ENCODE measurements at places on chromosomes 11 and 22.

GRCh38 chr11:13269775-13270174, 7.8 kb upstream of the BMAL1 start:
- no peak for DNase-seq

DNA sequence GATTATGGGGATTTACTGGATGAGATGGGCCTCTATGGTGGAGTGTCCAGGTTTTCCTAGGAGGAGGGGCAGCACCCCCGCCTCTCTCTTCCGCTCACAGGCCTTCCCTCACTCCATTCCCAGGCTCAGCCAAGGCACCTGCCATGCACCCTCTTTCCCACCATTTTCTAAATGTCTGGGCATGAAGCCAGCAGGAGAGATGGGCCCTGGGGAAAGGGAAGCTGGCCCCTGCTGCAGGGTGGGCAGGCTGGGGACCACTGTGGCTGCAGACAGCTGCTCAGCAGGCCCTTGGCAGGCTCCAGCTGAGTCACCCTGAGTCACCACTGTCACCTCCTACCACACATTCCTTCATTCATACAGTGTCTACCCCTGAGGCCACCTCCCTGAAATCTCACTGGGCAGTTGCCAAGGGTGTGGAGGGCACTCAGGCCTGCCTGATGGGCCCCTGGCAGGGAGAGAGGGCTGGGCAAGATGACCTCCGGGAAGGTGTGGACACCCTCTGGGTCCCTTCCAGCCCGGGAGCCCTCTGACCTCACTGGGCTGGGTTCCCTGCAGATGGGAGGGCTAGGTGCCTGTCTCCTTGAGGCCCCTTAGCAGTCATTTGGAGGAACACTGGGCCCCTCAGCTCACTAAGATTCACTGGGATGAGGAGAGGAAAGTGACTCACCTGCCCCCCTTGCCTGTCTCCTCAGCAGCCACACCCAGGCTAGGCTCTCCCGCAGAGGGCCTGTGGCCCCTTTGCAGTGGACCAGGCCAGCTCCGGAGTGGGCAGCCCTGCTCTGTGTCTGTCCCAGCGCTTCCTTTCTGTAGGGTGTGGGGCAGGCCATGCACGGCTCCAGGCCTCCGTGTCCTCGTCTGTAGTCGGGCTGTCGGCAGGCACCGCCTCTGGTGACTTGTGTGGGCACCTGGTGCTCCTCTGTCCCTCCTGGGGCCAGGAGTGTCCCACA, 7.8 kb downstream of the MYEOV start:
- no peak for DNase-seq

- DNase-seq: no peak
These were observed 56.3 kb downstream of the LRRC74B start for GRCh38 chr22:21101877-21102638.

DNA sequence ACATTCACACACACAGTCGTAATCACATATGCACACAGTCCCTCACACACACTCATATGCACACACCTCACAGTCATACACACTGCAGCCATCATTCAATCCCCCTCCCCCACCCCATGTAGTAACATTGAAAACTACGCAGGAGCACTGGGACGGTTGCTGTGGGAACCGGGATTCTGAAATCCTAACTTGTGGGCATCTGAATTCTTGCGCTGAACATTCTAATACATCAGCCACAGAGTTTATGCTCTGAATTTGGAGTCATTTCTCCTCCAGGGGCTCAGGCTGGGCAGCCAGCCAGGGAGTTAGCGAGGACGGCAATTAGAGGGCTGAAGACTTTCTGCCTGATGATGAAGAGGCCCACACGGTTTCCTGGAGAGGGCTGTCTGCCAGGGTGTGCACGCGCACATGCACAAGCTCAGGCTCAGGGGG, 32.7 kb downstream of the CD6 start:
- no peak for DNase-seq

GRCh38 chr22:41690476-41690875, 1.8 kb upstream of the SNU13 start:
- DNase-seq: no peak

DNA sequence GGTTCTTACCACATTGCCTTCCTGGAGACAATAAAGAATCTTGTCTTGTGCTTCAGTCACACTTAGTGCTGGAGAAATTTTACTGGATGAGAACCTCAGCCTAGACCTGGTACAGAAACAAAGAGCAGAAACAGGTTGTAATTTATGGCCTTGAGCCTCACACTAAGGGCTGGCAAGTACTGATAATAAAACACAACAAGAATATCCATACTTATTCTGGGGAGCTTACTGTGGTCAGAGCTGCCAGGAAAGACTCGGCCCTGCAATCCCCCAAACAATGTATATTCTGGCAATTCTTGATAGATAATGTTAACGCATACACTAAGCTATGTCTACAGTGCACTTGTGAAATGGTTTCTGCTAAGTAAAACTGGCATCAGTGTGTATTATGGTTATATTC, 9.7 kb downstream of the SNX19 start:
- DNase-seq: no peak

DNA sequence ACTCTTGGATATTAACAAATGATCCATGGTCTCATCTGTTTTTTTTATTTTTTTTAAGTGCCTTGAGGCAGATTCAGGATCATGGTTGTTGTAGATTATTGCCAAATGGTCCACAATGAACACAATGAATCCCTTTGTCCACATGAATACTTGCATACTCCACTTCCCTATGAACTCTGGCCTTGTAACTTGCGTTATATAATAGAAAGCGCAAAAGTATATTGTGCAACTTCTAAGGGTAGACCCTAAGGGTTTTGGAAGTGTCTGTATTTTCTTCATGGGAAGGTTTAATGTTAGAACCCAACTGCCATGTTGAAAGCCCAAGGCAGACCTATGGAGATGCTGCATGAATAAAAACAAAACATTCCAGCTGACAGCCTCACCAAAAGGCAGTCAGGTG, 8.1 kb upstream of the OR5AL1 start:
- no peak for DNase-seq

DNA sequence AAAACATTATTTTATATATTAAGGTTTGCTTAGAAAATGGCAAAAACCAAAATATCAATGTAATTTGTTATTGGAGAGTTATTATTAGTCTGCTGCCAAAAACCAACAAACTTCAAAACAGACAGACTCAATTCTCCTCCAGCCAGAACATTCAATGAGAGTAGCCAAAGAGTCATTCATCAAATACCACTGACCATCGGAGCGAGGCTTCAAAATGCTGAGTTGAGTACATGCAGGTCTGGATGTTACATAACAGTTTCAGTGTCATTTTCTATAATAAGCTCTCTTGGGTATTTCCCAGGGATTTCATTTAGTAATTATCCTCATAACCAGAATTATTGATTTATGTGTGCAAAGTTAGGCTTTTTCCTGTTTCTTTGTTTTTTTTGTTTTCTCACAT, 42.6 kb downstream of the CHST1 start:
- no peak for DNase-seq

GRCh38 chr11:19767627-19768151, 55.1 kb downstream of the NAV2 start:
- DNase-seq: no peak

All from NCI-H187 (cell line).